ENCODE measurements at places on chromosomes 16 and 17.

GRCh38 chr16:17305694-17306093, 165.1 kb downstream of the XYLT1 start:
- DNase-seq = no peak

DNA sequence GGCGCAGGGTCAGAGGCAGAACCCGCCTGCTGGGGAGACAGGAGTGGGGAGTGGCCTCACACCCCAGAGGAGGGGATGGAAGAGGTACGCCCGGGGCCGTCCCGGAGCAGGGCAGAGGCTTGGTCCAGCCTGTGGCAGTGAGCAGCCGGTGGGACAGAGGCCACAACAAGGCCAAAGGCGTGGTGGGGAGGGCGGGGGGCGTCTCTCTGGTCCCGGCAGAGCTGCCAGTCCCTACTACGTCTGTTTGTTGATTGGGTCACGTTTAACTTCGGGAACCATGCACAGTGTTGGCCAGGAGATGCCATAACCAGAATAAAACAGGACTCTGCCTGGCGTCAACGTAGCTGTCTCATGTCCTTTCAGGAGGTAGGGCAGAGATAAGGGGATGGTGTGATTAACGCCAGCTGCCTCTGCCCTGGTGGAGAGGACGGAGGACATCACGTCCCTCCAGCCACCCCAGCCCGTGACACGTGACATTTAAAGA, 192.8 kb downstream of the BANP start:
- no peak for DNase-seq

- no peak for DNase-seq
Measured at GRCh38 chr16:9438991-9439390, 347.5 kb downstream of the HAPSTR1 start.

GRCh38 chr17:13921841-13922776, 147.2 kb upstream of the COX10 start:
- no peak for DNase-seq
